Gastrocnemius medialis (tissue), 4 donors: ENCODE measurements at places on chromosomes 7 and 10.

DNA sequence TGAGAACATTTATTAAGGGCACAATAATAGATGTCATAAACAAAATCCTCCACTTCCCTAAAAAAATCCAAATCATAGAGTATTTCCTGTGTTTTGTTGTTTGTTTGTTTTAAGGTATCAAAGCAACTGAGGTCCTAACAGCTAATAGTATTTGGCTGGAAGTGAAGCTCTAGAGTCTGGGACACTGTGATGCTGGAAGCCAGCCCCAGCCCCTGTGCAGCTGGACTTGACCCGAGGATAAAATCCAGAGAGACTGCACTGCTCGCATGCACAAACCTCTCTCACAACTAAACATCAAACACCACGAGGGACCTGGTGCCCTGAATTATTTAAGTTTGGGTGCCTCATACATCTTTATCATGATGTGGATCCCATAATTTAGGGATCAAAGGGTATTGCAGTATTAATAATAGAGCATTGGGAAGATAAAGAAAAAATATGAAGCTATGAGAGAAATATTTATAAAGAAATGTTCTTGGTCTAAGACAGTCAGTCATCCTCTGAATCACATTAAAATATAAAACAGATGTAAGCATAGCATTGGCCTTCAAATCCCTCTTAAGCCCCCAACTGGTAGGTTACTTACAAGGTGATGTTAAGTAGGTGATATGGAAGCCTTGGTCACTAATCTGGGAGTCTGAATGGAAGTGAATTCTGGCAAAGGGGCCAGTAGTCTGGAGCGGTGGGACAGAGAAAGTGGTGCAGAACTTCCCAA is 44.4 kb downstream of the CUBN start:
- no peak for DNase-seq

GRCh38 chr10:8183241-8183704 is 128.8 kb downstream of the GATA3 start:
- DNase-seq = no peak

- DNase-seq = no peak
These were observed 169.4 kb downstream of the SVIL start for GRCh38 chr10:29465384-29465783.

DNA sequence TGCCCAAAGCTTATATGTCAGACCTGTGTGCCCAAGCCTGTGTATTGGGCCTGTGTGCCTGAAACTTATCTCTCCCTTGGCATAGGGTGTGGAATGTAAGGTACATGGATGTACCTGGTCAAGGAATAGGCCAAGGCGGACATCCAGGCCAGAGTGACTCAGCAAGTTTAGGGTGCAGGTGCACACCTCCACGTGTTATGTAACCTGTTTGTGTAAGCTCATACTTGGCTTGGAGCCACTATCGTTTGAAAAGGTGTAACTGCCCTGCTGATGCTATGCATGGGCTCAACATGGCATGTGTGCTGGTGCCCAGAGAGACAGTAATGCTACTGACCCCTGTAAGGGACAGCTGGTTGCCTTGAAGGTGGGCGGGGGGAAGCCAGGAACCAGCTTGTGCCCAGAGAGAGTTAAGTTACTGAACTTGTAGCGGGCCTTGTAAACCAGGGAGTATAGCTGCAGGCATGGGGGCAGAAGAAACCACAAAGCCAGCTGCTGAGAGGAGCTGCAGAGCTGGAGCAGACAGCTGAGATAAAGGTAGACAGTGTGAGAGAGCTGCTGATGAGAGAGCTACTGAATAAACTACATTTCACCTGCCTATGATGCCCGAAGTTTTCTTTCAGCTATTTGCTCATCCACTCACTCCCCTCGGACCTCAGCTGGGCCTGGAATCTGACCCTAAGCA is 656.4 kb upstream of the ZWINT start:
- DNase-seq = no peak

GRCh38 chr7:37405603-37406122 is 43.0 kb downstream of the ELMO1 start:
- DNase-seq = peak; percentile 9

- no peak for DNase-seq
These were observed 38.0 kb upstream of the SRPK2 start for GRCh38 chr7:105426606-105427146.

GRCh38 chr10:116669832-116670644 is 49.3 kb downstream of the PNLIPRP2 start:
- no peak for DNase-seq

DNA sequence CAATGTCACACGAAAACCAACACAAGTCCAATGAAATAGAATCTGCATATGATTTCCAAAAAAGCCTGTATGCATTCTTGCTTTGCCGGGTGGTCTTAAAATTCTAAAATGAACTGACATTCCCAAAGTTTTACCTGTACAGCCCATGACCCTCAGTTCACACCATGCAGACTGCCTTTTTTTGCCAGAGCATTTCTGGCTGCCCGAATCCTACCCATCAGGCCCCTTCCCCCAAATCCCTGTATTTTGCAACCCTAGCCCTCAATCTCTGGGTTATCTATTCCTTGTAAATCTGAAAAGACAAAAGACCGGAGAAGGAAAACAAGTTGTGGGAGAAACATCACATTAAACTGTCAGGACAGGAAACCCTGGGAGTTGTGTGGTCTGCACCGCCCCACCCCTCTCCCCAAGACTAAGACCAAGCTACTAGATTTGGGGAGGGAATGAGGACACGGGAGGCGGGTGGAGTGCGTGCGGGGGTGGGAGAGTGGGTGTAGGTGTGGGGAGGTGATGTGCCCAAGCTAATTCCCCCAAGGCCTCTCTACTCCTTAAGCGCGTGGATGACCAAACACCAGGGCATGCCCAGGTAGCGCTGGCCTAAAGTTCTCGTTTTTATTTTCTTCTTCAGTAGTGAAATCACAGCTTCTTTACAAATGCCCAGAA is 1.4 kb downstream of the JCAD start:
- DNase-seq = no peak

DNA sequence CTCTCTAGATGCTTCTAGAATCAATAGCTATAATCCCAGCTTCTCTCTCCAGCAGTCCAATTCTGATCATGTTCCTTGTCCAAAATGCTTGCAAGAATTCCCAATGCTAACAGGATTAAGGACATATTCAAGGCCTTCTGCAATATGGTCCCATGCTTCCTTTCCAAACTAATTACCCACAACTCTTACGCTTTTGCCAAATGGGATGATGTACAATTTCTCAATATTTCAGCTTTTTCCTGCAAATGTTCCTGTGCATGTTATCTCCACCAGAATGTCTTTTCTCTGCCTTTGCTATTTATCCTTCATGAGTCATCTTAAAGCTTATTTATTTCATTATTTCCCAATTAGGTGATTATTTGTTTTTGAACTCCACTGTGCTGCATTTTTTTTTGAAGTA is 556.4 kb downstream of the SORCS1 start:
- DNase-seq = no peak

GRCh38 chr10:17781856-17782255 is 27.3 kb upstream of the MRC1 start:
- no peak for DNase-seq

DNA sequence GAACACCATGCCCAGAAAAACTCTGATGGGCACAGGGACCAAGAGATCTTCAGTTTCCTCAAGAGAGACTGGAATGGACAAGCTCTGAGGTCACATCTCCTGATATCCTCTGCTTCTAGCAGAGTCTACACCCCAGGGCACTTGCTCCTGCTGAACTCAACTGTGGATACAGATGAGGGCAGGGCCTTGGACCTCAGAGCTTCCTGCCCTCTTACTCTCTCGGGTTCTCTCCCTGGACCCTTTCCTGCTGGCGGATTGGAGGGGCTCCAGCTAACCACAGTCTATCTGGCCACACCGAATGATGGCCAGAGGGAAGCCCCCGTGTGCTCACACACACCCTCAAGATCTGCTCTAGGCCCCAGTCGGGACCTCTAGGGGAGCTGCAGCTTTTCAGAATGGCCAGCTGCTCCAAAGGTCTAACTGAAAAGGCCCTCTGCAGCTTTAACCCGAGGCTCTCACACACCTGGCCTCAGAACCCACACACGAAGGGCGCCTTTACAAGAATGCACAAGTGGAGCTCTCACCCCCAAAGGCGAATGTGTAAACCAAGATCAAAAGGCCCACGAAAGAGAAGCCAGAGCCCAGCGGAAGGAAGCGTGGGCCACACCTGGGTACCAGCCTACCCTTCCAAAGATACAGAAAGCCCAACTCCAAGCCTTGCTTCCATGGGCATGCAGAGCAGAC is 65.5 kb downstream of the FAM53B start:
- no peak for DNase-seq

- DNase-seq = no peak
These were observed 4.2 kb downstream of the WDR86 start for GRCh38 chr7:151405588-151405987.

- DNase-seq = no peak
These were observed 47.4 kb downstream of the KCND2 start for GRCh38 chr7:120320218-120320961.

- no peak for DNase-seq
These were observed 213.2 kb downstream of the CCDC3 start for GRCh38 chr10:12788277-12788676.

DNA sequence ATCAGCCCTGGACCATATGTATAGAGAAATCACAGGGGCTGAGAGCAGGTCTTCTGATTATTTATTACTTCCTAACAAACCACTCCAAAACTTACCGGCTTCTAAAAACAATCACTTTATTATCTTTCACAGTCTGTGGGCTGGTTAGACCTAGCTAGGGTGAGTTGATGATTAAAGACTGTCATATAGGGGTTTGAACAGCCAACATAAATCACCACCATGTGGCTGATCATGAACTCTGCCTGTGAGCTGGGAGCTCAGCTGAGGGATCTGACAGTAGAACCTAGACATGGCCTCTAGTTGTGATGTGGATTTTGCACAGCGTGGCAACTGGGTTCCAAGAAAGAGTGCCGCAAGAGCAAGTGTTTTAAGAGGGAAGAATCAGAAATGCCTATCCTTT is 305.4 kb downstream of the CSTF2T start:
- DNase-seq = no peak

DNA sequence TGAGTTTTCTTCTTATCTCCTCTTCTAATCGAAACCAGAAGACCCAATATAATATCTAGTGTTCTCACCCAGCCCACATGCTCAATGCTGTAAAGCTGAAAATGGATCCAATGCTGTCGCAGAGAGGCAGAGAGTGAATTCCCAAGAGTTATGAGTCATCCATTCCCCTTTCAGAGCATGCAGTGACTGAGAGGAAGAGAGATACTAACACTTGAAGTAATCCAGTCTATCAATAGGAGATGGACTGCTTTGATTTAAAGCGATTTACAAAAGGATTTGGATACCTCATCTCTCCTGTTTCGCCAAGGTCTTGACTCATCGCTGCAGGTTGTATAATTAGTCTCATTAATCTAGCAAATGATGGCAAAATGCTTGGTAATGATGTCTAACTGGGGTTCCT is 41.5 kb upstream of the PRKCQ start:
- no peak for DNase-seq
